ENCODE measurements at places on chromosomes 3 and 15. TPM values are rescaled to one million over a fixed set of nuclear protein-coding genes. Genes with fewer than 3 reads are reported as not detected.

- DNase-seq: peak; percentile 81
These were observed 25.2 kb downstream of the OXNAD1 start for GRCh38 chr3:16290007-16290826.

The CALML4 gene
- 11.4 TPM for total RNA-seq

GRCh38 chr3:124813541-124813940 lies 73.6 kb downstream of the ITGB5 start:
- no peak for DNase-seq

GRCh38 chr15:23385886-23386430 lies 31.4 kb downstream of the GOLGA8S start:
- no peak for DNase-seq

GRCh38 chr15:85379403-85380131 lies 836 bp upstream of the AKAP13 start:
- peak; percentile 43 for DNase-seq

GRCh38 chr3:58049143-58049785 lies 41.0 kb downstream of the FLNB start:
- DNase-seq: no peak

The MAP1A gene
- 1.4 TPM for total RNA-seq

- DNase-seq: no peak
These were observed 14.2 kb downstream of the IQGAP1 start for GRCh38 chr15:90402223-90402622.

DNA sequence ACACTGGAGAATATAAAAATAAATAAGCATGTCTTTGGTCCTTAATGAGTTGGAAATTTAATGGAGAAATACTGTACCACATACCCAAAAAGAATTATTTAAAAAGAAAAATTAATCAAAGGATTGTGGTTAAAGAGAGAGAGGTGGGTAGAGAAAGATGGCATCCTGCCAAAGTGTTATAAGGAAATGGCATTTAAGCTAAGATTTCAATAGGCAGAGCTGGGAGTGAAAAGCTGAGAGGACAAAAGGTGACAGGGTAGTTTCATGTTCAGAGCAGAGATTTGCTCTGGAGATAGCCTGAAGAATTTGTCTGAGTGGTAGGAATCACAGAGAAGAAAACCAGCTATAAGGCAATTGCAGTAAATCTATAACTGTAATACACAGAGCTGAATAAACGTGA lies 181.0 kb downstream of the SI start:
- DNase-seq: no peak

DNA sequence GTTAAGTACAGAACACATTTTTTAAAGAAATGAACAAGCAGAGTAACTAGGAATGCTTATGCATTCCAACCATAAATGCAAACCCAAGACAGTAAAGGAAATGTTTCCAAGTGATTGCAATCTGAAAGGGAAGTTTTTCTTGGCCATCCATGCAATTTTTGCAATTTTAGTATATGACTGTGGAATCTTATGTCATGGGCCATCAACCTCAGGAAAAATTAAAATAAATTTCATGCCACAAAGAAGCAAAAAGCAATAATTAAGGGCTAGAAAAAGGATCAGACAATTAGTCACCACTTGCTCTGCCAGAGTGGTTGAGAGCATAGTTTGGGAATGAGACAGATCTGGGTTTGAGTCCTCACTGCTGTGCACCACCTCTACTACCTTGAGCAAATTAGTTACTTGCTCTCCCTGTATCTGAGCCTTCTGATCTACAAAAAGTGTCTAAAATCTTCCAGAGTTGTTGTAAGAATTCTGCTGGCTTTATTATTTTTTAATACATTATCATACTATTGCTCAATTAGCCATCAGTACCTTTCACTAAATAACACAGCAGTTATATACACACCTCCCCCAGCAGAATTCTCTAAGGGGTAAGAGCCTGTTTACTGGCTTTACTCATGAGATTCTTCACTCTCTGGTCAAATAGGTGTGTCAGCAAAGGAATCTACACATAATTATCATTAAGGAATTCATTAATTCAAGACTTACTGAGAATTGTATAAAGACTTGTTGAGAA lies 49.7 kb upstream of the FBN1 start:
- no peak for DNase-seq

The ELL3 gene
- total RNA-seq: 1.0 TPM

- no peak for DNase-seq
These were observed 14.1 kb upstream of the SHISA5 start for GRCh38 chr3:48518069-48518468.

- no peak for DNase-seq
These were observed 99.5 kb downstream of the POLR2M start for GRCh38 chr15:57806003-57806402.

DNA sequence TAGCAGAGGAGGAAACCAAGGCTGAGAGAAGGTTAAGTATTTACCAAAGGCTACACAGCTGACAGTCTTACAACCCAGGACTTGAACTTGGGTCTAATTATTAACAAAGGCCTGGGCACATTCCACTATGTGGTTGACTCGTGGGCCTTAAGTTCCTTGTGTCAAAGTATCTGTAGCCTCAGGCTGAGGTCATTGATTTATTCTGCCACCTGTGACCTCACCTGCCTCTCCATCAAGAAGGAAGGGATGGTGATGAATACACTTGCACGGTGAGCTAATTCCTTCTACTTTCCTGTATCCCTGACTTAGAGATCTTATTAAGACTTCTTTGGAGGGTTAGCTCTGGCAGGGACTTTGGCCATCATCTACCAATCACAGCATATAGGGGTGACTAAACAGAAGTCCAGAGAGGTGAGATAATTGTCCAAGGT lies 19.9 kb upstream of the LRRC58 start:
- DNase-seq: no peak

- DNase-seq: no peak
These were observed 365 bp upstream of the PDCD6IP start for GRCh38 chr3:33798113-33798417.

DNA sequence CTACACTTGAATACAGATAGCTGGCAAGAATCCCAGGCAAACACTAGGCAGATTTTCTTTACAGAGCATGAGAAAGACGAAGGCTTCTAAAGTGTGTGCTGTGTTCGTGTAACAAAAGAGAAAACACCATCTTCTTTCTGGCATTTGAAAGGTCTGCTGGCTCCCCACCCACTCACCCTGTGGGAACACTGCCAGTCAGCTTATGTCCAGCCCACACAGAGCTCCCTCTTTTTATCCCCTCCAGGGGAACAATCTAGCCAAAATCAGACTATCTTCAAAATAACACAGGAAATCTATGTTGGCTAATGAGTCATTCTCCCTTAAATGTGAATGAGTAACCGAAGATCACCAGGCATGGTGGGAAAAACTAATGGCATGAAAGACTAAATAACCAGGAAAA lies 45.6 kb upstream of the PAQR5 start:
- DNase-seq: no peak

DNA sequence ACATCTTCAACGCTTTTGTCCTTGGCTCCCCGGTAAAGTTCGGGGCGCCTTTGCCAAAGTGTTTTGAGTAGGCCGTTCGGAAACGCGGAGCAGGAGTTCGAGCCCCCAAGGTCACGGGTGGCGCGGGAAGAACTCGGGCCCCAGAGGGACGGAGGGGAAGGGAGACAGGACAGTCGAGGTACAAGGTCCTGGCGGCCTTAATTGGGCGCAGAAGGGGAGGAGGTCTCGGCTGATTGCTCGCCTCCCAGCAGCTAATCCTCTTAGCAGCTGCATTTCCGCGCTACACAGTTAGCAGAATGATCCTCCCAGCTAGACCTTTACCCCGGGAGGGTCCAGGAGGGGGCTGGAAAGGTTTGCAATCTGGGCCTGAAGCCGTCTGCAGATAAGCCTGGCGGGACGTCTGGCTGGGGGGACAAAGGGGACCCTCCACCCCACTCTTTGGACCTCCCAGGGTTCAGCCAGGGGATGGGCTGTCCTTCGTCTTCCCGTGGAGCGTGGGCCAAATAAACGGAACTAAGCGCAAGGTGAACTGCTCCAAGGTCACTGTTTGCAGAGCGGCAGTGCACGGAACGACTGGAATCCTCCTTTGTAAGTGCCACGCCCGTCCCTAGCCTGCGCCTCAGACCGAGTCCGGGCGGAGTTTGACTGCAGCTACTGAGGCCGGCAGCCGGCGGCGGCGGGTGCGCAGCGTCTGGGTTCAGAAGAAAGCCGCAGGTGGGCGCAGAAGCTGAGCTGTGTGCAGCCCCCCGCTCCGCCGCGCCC lies 7.2 kb downstream of the EOMES start:
- no peak for DNase-seq

GRCh38 chr3:129602730-129603560 lies 3.5 kb downstream of the PLXND1 start:
- DNase-seq: no peak

- DNase-seq: no peak
These were observed 33.2 kb downstream of the CAPN3 start for GRCh38 chr15:42392309-42393024.

The SMCO1 gene
- not detected for total RNA-seq

DNA sequence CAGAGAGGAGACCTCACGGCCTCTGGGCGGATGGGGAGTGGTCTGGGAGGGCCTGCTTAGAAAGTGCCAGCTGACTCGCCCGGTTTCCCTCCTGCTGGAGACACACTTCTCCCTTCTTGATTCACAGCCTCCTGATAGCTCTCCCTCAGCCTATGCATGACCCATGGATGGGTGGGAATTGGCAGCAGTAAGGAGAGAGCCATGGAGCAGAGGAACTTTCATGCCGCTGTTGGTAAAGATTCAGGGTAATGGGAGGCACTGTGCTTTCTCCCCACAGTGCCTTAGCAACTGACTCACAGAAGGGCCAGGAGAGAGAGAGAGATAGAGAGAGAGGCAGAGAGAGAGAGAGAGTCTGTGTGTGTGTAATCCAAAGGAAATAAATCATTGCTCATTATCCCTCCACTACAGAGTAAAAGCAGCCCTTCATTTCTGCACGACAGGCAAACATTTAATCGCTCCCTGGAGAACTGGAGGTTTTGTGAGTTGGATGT lies 82.8 kb downstream of the SEMA5B start:
- no peak for DNase-seq

DNA sequence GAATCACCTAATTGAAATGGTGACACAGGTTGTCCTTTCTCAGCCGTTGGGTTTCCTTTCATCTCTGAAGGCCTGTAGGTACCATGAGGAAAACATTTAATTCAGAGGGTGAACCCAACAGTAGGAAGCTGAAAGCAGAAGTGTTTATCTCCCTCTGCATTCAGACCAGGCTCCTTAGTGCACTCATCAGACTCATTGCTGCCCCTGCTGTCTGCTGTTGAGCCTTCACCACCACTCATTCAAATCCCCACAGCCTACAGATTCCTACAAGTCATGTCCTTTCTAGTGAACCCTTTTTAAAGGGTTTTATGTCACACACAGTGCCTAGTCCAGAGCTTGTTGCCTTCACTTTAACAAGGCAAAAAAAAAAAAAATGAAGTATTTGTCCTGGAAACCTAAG lies 13.4 kb downstream of the WDR48 start:
- DNase-seq: peak; percentile 42

- DNase-seq: no peak
These were observed 36.5 kb upstream of the ARNT2 start for GRCh38 chr15:80367661-80368060.

DNA sequence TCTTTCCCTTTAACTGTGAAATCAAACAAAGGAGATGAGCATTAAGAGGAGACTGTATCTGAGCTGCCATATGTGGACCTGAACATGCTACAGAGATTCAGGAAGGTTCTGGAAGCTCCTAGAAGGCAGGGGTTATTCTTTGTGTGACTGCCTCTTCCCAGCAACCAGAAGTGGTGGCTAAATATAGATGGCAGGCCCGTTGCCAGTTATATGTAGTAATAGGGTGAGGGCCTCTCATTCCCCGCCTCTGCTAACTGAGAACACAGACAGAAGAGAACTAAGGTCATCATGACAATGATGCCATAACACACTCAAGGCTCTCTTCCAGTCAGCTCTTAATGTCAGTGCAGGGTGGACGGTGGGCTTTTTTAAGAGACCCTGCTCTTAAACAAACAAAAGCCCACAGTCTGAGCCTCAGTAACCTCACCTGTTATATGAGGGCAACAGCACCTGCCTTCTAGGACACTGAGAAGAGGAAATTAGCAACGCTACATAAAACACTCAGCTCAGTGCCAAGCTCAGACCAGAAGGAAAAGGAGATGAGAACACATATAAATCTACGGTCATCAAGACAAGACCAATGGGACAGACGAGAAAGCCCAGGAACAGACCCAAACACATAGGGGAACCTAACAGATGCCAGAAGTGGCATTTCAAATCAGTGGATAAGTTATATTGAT lies 22.3 kb downstream of the CFAP92 start:
- DNase-seq: no peak

The PRC1 gene
- 173 TPM for total RNA-seq

GRCh38 chr3:72818905-72819304 lies 29.3 kb downstream of the SHQ1 start:
- peak; percentile 25 for DNase-seq

The SEC61A1 gene
- 119 TPM for total RNA-seq

- no peak for DNase-seq
These were observed 120.5 kb downstream of the XXYLT1 start for GRCh38 chr3:195150181-195151118.

Measured in activated naive CD4-positive, alpha-beta T cell treated with anti-CD3 and anti-CD28 coated beads for 36 hours (primary cell).